OCI-LY7 (cell line): ENCODE measurements at places on chromosomes 11 and 22.
A peak's percentile ranks its signal among the peaks of the same experiment; 100 is the strongest.

DNA sequence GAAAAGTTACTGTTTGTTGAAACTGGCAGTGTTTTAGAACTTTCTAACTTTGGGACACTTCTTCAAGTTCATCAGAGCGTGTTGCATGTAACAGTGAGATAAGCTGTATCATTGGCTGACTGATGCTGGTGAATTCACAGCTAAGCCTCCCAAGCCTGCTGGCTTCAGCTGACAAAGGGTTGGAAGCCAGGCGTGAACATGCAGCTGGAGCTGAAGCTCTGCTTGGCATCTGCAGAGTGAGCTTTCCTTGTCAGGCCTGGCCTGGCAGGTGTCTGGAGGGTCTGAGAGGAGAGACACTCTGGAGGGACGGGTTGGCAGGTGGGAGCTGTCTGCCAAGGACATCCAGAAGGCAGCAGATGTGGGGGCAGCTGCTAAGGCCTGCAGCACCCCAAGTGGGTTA, 1.5 kb downstream of the AMPD3 start:
- DNase-seq = peak; percentile 85

DNA sequence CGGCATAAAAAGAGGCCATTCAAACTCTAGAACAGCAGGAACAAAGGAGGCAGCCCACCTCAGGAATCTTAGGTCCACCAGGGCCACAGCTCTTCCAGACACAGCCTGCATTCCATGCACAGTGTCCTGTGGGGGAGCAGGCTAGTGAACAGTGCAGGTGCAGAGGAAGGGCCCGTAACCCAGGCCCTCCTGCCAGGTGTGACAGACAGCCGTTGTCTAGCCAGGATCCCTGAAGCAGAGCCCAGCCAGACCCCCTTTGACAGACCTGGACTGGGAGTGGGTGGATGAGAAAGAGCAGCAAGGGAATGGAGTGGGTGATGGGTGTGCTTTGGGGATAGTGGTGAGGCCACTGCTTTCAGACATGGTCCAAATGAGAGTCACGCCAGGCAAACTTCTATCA, 1.2 kb upstream of the ZPR1 start:
- DNase-seq = no peak

- DNase-seq = no peak
Observed at GRCh38 chr11:44875037-44875436, 75.6 kb downstream of the TP53I11 start.

GRCh38 chr11:61491736-61492395, 16.7 kb upstream of the LRRC10B start:
- DNase-seq = no peak

- no peak for DNase-seq
Observed at GRCh38 chr22:23236440-23237184, 56.3 kb downstream of the BCR start.

GRCh38 chr11:61375761-61376108, 13.6 kb downstream of the TMEM138 start:
- DNase-seq = no peak

- peak; percentile 95 for DNase-seq
Observed at GRCh38 chr11:6402561-6402981, 12.3 kb downstream of the SMPD1 start.

GRCh38 chr11:24934733-24935439, 438.0 kb downstream of the LUZP2 start:
- DNase-seq = no peak

DNA sequence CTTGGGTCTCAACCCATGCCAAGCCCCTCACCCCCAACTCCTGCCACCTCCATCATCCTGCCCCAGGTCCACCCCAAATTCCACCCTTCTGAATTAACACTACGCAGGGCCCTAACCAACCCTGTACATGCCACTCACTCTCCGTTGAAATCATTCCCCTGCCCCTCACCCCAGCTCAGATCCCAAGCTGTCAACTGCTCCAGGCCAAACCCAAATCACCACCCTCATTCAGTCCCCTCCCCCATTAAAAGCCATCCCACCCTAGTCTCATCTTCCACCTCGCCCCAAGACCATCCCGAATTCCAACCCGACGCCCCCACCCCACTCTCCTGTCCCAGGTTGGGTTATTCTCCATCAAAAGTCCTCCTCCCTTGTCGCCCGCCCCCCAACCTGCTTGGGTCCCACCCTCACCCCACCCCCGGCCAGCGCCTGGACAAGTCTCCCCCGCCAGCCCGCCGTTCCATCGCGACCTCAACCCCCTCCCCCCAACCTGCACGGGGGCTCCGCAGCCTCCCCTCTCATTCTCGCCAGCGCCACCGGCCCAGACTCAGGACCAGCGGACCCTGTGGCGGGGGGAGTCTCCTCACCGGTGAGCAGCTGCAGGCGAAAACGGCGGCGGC, 466 bp downstream of the FAM168A start:
- no peak for DNase-seq

DNA sequence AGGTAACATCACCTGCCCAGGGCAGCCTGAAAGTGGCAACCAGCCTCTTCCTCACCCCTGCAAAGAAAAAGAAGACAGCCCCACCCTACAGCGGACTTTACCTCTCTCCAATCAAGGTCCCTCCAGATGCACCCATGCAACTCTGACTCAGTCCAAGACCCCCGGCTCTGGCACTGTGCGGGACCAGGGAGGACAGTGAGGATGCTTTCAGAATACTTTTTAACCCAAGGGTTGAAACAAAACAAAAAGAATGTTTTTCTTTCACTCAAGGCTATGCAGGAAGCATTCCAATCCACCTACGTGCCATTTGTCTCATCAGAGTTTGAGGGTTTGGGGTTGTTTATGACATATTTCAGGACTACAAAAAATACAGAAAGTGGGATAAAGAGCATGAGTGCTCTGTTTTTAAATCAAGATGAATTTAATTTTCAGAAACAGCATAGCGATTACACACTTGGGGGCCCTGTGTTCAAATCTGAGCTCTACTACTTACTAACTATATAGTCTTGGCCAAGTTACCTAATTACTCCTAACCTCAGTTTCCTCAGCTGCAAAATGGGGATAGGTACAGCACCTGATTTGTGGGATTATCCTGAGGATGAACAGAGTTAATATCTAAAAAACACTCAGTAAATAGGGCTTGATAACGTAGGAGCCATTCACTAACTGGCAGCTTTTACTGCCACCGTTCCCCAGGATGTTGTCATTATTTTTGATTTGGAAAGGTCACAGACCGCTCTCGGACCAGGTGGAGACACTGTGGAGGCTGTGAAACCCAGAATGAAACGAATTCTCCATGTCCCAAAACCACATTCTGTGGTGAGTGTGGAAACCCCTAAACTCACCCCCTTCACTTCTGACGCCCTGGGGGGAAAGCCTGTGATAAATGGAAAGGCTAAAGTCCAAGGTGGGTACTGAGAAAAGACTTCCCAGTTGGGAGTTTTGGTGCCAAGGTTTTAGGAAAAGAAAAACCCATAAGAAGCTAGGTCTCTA, 5.6 kb downstream of the PLAAT3 start:
- no peak for DNase-seq

DNA sequence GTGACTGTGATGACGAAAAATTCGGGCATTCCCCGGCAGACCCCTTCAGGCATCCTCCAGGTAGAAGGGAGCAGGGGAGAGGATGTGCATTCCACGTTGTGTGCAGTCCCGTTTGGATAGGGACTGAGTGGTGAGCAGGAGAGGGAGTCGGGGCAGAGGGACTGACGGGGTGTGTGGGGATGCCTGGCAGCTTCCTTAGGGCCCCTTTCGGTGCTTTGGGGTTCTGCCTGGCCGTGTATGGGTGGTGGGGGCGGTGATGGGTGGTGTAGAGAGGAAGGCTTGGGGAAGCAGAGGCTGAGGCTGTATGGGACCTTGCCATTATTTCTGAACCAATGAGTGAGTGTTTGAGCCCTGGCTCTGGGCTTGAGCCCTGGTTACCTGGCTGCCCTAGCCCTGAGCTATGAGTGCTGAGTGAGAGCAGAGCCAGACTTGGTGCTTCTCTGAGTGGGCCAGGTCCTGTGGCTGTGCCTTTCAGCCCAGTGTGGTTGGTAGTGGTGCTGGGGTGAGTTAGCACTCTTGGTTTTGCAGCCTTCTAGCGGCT, 914 bp downstream of the INPPL1 start:
- peak; percentile 43 for DNase-seq

GRCh38 chr11:120835601-120836228, 188.2 kb upstream of the TBCEL start:
- no peak for DNase-seq

DNA sequence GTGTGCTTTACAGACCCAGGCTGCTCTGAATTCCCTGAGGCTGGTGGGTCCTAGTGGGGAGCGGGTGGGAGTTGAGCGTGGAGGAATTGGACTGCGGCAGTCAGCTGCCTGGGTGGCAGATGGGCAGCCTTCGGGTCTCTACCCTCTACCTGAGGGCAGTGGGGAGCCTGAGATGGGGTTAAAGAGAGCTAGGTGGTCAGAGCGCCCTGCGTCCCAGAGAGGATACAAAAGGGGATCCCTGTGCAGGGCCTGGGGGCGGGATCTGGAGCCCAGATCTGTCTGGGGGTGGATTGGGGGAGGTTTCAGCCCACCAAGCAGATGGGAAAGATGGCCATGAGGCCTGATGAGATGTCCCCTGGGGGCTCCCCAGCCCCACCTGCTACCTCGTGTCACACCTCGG, 18.2 kb downstream of the KCTD17 start:
- no peak for DNase-seq

DNA sequence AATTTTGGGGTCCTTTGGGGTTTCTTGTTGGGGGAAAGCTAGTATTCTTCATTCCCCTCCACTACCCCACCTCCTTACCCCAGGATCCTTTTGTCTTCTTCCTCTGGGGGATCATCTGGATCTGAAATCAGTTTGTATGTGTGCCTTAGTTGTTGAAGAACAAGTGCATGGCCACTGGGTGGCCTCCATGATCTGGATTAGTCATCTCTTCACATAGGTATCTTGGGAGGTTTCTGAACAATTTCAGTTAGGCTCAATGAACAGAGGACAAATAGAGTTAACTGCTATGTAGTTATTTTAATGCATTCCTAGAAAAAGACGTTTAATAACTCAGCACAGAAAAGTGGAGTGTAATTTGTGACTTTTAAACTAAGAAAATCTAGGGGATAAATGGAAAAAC, 7.1 kb upstream of the VWA5A start:
- peak; percentile 14 for DNase-seq

GRCh38 chr11:112471731-112472130, 211.1 kb upstream of the PLET1 start:
- DNase-seq = no peak

DNA sequence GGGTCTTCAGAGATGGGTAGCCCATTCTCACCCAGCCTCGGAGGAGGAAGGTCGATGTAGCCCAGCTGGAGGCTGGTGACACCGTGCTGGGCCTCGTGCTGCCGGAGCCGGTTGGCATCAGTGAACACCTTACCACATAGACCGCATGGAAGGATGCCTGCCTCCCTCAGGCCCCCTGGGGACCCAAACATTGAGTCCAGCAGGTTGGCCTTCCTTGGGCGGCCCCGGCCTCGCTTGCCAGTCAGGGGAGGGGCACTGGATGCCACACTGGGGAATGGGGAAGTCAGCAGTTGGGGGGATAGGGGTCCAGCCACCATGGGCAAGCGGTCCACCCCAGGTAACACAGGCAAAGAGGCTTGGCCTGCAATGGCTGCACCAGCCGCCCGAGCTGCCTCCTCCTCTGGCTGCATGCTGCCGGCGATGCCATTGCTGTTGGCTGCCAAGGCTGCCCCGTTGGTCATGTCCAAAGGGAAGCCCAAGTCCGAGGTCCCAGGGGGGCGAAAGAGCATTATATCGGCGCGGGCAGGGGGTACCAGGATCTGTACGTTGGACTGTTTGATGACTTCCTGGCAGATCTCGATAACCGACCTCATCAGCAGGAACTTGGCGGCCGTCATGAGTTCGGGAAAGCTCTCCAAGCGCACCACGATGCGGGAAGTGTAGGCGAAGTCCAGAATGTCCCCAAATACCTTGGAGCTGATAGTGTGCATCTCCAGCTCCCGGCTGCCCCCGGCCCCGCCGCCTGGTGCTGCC, 1.4 kb downstream of the PATZ1 start:
- peak; percentile 65 for DNase-seq

- DNase-seq = no peak
Observed at GRCh38 chr11:75428989-75429640, 3.9 kb downstream of the KLHL35 start.

- DNase-seq = no peak
Observed at GRCh38 chr11:107757661-107758060, 45.8 kb upstream of the SLN start.

DNA sequence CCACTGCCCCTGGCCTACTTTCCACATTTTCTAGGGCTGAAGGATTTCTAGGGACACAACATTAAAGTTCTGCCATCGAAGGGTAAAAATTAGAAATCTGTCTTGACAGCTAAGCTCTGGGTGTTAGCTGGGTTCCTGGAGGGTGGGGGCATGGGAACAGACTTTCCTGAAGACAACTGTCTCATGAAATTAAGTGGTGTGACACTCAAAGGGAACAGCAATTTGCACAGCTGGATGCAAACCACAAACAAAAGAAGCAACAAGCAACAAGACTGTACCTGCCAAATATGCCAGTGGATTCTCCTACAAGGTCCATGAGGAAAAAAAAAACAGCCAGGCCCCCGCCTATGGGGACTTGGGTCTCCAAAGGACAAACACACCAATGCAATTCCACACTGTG, 32.5 kb downstream of the WT1 start:
- no peak for DNase-seq

DNA sequence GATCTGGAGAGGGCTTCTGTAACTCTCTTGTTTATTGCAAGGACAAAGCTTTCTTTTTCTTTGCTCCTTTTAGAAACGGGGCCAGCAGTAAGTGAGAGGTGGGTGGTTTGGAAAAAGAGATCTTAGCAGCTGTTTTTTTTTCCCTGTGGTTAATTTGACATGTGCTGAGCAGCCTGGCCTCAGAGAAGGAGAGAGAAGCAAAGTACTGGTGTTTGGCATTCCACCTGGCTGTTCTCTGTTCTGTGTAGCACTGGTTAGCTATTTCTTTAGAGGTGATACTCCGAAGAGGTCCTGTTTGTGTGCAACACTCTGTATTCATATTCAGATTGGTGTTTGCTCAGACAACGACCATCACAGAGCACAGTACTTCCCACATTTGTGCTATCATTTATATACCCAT, 80.8 kb upstream of the SORL1-AS1 start:
- DNase-seq = peak; percentile 25

DNA sequence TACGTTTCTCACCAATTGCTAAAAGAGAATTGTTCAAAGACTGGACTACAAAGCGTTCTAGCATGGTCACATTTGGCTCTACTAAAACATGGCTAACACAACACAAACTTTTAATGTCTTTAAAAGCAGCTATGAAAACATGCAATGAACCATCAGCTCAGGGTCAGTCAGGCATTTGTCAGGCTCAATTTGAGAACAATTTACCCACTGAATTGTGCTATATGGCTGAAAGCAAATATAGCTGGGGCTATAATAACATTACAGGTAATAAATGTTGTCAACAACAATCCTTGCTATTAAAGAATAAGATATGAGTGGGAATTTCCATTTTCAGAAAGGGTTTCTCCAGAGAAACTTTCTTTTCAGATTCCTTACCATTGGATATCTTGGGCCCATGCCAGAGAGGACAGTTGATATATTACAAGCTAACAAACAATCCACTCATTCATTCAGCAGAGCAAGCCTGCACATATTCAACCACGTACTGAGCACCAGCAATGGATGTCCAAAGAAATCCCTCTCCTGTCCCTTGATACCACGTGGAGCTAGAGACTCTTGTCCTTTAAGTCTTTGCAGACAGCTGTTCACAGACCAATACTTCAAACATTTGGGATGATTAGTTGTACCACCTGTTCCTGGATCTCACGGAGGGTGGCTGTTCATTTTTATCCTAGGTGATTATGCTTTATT, 82.5 kb upstream of the DDI1 start:
- DNase-seq = no peak
